Activated naive CD4-positive, alpha-beta T cell treated with anti-CD3 and anti-CD28 coated beads, Interleukin-2, amount 50 U/mL, for 72 hours (primary cell): ENCODE measurements at places on chromosomes 1 and 21.
A peak's percentile ranks its signal among the peaks of the same experiment; 100 is the strongest.

- DNase-seq = no peak
Observed at GRCh38 chr1:185973645-185974044, 239.5 kb downstream of the HMCN1 start.

- no peak for DNase-seq
Observed at GRCh38 chr1:223654083-223654482, 11.4 kb downstream of the CAPN8 start.

DNA sequence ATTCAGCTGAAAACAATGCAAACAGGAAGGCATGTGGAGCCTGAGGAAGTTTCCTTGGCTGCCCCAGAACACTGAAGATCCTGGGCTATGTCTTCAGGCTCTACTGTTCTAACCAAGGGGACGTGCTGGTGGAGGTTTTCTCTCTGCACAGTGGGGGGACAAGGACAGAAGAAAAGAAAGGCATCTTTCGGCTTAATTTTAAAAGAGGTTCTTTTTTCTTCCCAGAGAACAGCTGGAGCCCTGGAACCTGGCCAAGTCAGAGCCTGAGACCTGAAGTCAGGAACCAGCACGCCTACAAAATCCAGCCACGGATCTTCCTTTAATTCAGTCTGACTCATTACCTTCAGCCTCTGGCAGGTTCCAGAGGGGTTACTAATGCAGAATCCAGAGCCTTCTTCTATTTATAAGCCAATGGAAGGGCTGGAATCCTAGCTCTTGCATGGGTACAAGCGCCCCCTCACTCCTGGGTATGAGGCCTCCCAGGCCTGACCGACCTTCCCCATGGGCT is 19.8 kb downstream of the CTNNBIP1 start:
- DNase-seq = no peak

DNA sequence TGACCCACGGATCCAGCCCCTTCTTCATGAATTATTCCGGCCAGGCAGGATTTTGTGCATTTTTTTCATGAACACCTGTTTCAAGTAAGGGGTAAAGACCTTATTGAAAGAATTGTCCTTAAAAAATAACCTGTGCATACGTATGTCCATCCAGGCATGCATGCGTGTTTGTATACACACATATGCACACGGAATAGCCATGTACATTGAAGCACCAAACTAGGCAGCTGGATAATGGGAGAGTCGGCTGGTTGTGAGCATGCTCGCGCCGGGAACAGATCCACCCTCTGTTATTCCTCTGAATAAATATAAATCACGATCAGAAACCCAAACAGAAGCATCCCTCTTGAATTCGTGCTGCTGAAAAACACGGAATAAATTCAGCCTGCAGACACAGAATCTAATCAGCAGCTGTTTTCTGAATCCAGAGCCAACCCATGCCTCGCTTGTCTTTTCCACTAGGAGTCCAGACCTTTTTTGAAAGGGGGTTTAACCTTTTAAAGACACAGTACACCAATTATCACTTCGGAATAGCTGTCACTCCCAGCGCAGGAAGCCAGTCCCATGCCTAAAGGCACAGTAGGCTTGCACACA is at the start of gene HIVEP3:
Gene HIVEP3 (minus strand): TSS at position 473 of the 594 bp plus-strand sequence.
- no peak for DNase-seq

- DNase-seq = peak; percentile 90
Observed at GRCh38 chr1:235011599-235012435, 116.8 kb downstream of the TOMM20 start.

DNA sequence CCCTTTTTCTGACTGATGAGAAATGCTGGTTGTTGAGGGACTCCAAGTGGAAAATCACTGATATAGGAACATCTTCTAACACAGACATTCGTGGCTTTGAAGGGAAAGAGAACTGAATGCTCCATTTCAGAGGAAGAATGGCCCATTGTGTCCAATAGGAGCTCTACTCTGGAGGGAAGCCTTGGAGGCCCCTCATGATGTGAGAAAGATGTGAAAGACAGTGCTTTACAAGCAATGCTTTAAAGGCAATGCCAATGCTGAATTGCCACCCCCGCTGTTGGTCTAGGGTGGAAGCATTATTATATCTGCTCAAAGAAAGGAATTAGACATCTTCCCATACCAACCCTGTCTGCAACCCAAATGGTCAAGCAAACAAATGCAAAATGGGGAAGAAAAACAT is 13.7 kb downstream of the NMNAT2 start:
- DNase-seq = no peak

DNA sequence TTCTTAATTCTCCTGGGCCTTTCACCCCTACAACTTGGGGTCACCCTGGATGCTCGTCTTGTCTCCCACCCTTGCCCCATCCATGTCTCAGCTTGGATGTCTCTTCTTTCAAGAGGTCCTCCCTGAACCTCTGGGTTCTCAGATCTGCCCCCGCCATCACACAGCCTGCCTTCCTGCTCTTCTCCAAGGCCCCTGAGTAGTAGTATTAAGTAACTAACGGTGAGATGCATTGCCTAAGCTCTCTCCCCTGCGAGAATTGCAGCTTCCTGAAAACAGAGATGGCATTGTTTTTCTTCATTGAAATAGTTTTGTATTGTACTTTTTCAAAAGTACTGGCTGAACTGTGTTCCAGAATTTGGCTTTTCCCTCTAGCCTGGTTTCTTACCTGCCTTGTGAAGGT is 16.0 kb downstream of the MIIP start:
- no peak for DNase-seq

DNA sequence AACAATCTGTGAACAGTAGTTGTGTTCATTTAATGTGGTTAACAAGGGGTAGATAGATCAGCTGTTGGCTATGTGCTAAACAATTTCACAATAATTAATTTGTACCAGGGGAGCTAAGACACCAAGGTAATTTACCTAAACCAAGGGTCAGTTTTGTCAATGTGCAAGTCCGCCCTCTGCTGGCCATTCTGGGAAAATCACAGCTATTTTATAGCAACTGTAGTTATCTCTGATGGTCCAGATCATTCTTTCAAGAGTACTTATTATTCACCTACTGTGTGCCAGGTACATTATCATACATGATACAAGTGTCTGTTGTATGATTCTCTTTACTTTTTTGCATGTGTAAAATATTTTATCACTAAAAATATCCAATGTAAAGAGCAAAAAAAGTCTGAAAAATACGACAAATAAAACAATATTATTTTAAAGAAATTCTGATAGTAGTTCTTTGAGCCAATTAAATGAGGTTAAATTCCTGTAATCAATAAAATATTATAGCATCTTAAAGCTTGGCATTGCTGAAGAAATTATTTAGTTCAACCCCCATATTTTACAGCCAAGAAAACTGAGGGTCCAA is 312.3 kb upstream of the FAM78B start:
- no peak for DNase-seq

DNA sequence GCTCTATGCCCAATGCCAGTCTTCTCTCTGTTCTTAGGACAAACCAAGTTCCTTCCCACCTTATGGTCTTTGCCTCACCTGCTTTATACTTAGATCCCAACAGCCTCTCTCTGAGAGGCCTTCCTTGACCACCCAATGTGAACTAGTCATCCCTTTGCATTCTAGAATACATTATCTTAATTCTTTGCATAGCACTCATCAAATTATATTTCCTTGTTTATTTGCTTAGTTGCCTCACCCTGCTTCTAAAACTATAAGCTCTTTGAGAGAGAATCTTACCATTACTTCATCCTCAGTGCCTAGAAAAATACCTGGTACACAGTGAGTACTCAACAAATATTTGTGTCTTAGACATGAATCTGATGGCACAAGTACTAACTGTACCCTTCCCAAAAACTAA is 8.0 kb downstream of the PIGP start:
- DNase-seq = no peak

DNA sequence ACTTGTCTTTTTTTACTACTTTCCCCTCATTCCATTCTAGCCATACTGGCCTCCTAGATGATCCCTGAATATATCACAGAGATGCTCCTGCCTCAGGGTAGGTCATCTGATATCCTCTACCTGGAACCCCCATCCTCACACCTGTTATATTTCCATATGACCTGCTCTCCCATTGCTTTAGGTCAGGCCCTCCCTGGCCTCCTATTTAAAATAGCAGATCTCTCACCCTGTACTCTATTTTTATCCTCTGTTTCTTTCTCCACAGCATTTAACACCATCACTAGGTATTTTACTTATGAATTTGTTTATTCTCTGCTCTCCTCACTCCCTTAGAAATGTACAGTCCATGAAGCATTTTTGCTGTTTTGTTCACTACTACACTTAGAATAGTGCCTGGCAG is 13.6 kb downstream of the PIK3R3 start:
- no peak for DNase-seq

DNA sequence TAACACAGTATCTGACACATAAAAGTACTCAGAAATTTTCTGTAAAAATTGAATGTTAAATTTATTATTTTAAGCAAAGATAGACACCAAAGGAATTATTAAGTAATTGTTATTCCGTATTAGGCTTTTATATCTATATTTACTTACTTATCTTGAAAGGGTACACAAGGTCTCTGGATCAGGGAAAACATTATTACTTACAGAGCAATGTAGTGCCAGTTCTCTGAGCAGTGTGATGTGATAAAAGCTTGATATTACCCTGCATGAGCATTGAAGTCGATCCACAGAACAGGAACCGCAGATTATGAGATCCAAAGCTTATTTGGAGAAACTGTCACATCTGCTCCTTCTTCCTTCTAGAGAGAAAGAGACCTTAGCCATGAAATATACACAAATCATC is 637.9 kb upstream of the RGS18 start:
- no peak for DNase-seq
